ENCODE measurements at places on chromosomes 3 and 15.

DNA sequence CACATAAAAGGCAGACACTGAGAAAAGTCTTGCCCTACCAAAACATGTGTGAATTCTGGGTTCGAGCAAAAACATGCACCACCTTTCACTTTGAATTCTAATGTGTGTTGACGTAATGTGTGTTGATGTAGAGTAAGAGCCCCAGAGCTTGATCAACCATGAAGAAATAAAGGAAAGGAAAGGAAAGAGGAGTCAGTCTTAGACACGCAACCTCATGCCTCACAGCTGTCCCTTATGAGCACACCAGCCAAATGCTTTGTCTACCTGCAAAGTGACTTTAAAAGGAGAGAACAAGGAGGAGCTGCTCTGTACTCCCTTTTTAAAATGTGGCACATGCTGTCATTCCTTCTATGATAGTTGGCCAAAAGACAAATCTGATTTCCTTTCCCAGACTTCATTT lies 80.8 kb downstream of the RFTN1 start:
- no peak for DNase-seq

- DNase-seq: no peak
Measured at GRCh38 chr3:89314454-89315098, 207.2 kb downstream of the EPHA3 start.

DNA sequence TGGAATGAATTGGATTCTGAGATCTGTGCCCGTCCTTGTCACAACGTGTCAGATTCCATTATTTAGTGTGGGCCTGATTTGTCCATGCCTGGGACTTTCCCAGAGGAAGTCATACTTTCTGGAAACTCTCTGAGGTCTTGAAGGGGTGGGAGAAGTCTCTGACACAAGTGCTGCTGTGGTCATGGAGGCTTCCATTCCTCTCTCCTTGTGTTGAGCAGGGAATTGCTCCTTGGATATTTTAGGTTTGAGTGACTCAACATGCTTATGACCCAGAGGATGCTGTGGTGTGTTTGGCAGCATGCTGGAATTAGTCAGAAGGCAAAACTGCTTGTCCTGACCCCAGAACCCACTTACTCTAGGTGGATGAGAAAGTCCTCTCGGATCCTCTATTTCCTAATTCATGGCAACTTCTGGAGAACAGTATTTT lies 132.1 kb downstream of the LPP start:
- no peak for DNase-seq

DNA sequence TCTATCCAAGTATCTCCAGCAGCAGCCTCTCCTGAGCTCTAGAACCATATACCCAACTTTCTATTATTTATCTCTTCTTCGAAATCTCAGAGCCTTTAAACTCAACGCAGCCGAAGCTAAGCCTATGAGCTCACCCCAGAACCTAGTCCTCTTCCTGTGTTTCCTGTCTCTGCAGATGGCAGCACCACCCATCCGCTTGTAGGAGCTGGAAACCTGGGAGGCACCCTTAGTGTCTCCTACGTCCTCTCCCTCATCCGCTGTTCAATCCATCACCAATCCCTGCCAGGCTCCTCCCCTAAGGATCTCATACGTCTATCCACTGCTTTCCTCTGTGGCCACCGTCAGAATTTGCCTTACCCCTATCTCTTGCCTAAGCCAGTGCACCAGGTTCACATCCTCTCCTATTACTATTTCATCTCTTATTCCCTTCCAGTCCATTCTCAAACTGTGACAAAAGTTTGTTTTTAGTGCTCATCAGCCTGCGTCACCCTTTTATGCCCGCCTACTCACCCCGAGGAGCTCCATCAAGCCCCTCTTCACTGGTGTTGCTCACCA lies 9.6 kb downstream of the VGLL4 start:
- DNase-seq: no peak

GRCh38 chr15:75043509-75044257 lies 20.3 kb downstream of the PPCDC start:
- DNase-seq: no peak

DNA sequence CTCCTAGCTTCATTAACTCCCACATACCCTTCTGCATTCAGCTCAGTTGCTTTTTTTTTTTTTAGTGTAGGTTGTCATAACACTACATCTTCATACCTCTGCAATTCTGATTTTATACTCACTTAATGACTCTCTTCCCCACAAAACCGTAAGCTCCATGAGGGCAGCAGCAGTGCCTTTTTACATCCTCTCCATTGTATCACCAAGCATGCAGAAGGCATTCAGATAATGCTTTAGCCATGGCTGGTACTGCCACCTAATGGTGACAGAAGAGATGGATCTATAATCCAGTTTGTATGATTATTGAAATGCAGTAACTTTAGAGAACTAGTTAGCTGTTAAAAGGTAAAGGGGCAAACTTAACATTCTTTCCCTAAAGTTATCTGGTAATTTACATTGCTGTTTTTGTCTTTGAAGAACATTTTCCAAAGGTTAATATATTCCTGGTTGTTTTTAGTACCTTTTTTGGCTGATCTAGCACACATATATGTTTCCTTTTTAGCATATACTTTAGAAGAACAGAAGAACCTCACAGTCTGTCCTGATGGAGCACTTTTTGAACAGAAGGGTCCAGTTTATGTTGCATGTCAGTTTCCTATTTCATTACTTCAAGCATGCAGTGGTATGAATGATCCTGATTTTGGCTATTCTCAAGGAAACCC lies 36.8 kb downstream of the ATP1B3 start:
- DNase-seq: no peak

DNA sequence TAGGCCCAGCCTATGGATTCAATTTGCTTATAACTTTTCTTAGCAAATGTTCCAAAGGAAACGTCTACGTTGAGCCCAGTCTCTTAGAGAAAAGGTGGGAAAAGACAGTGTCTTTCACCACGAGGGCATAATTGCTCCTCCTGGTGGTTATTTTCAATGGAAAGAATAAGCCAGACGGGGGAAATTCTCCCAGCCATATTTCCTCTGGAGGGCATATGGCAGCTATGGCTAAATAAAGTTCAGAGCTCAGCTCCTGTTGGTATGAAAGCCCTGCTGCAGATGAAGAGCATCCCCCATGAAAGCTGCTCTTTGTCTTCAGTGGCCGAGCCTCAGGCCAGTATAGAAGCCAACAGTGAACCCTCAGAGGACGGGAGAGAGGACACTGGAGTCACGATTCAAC lies 297.9 kb downstream of the RYR3 start:
- no peak for DNase-seq

GRCh38 chr3:78141269-78141668 lies 1101.4 kb downstream of the ROBO2 start:
- DNase-seq: no peak

DNA sequence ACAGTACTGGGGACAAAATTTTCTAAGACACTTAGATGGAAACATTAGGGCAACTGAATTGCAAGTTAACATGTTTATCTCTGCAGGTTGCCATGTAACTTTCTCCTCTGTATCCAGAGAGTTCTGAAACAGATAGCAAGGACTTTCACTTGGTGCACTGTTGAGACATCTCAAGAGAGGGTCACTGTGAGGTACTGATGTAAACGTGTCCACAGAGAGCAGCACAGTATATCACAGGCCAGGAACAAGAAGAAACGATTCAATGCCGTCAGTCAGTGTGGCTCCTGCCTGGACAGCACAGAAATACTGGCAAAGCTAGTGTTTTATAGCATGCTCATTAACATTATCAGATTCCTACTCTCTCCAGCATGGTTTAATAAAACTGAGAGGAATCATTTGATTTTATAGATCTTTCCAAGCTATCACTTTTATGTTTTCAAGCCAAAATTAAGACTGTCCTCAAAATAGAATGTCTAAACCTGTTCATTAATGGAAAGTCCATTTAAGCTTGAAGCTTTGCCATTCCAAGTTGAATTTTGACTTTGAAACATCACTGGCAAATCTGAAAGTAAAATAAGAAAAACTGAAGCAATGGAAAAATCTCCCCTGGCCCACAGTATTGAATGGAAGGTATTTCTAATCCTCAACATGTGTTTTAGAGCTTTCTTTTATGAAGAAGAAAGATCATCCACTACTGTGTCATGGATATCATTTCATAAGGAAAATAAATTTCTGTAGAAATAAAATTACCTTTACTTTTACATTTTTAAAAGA lies 102.7 kb downstream of the IMPG2 start:
- no peak for DNase-seq

All from NCI-H187 treated with DMSO at 0.1 percent for 48 hours (cell line).